ENCODE measurements at places on chromosomes 6 and 20. TPM values are rescaled to one million over a fixed set of nuclear protein-coding genes. Genes with fewer than 3 reads are reported as not detected.

DNA sequence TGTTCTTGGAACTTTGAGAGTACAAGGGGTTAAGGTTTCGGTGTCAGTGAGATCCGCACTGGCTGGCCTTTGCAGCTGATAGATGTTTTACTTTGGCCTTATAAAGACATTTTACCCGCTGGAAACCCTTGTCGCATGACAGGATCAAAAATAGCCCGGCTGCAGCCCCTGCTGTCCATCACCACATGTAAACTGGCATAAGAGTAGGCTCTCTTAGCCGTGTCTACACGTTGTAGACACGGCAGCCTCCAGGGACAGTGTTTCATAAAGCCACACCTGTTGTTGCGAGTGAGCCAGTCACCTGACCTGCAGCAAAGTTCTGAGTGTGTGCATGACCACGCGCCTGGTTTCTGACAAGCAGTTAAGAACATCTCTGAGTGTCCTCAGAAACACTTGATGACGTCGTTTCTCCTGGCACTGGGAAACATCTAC, 8.5 kb downstream of the RBM24 start:
- DNase-seq = no peak

GRCh38 chr20:10125757-10126156, 91.0 kb downstream of the ANKEF1 start:
- DNase-seq = no peak

DNA sequence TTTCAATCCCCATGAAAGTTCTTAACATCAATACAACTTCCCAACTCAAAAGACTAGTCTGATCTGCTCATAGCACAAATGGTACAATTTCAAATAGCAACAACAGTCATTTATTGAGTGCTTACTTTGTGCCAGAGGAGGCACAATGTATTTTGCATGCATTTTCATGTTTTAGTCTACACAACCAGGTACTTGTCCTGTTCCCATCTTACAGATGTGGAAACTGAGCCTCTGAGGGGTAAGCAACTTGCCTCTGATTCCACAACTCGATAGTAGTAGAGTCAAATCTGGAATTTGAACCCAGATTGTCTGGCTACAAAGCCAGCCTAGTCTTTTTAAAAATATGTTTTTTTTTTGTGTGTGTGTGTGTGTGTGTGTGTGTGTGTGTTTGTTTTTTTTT, 45.6 kb upstream of the TBC1D7 start:
- DNase-seq = no peak

DNA sequence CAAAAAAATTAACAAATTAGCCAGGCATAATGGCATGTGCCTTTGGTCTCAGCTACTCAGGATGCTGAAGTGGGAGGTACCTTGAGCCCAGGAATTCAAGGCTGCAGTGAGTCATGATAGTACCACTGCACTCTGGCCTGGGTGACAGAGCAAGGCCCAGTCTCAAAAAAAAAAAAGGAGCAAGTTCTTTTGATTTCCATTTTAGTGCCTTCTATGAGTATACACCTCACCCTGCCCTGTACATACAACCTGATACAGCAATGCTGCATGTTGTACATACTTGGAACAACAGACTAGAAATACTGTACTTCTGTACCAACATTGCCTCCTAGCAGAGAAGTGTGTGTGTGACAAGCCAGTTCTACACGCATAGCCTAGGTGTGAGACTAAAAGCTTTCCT, 97.3 kb upstream of the CARMIL1 start:
- DNase-seq = no peak

DNA sequence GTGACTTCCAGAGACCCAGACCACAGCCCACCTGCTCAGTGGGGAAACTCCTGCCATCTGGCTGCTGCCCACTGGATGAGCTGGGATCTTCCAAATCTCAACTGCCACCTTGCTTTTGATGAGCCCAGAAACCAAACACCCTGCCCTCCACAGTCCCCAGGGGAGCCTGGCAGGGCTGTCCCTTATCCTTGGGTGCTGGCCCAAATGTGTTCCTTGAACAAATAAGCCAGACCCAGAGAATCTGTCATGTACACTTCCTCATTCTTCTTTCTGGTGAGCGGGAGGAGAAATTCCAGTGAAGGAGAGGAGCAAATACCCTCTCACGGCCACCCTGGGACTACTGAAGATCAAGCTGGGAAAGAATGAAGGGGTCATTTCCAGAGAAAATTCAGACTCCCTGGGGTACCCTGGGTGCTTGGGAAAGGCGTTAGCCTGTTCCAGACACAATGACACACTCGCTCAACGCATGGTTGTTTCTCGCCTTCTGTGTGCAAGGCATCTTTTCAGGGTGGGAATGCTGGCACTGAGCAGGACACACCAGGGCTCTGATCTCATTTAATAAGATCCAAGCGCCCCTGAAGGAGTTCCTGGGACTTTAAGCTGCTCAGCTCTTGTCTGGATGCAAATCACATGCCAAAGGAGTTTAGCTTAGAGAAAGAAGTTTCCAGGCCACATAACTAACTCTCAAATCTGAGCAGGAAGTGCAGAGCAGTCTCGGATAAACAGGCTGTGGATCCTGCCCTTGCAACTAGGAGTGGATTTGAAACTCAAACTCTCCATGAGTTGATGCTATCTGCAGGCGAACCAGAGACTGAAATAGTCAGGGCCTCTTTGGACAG, 38.5 kb downstream of the PXDC1 start:
- DNase-seq = no peak

The EMILIN3 gene
- not detected for total RNA-seq

Measured in CD8-positive, alpha-beta T cell (primary cell).